ENCODE measurements at places on chromosomes 6 and 20.
A peak's percentile ranks its signal among the peaks of the same experiment; 100 is the strongest.

DNA sequence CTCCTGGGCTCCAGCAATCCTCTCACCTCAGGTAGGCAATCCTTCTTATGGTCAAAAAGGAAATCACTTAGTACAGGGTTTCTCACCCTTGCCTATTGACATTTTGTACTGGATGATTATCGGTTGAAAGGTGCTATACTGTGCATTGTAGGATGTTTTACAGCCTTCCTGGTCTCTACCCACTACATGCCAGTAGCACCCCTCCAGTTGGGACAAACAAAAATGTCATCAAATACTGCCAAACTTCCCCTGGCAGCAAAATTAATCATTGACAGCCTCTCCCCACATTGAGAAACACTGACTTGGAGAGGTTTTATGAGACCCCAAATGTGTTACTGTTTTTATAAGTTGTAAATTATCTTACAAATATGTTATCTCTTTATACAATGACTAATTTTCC is 368.1 kb downstream of the PKHD1 start:
- no peak for DNase-seq

- no peak for DNase-seq
These were observed 309.2 kb downstream of the CDC5L start for GRCh38 chr6:44696686-44697085.

- DNase-seq, result no peak
These were observed 31.6 kb upstream of the LY86 start for GRCh38 chr6:6556738-6557503.

GRCh38 chr20:32509639-32510066 is 75.5 kb downstream of the NOL4L start:
- DNase-seq, result no peak

- DNase-seq, result no peak
These were observed 10.6 kb downstream of the SIRPG start for GRCh38 chr20:1646975-1647431.

DNA sequence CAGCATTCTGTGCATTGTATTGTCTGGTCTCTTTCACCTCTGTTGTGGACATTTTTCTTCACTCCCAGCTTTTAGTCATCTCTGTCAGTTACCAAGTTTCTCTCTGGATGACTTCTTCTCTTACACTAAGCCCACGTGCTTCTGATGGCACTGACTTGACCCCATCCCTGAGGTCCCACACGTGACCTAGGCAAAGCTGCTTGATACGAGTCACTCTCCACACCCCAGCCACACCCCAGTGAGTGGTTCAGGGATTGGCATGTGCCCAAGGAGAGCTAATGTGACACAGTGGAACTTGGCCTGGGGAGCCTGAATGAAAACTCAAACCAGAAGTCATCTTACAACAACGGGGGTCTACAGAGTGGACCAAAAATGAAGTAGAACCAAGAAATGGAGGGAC is 32.2 kb downstream of the HTR1E start:
- DNase-seq, result no peak

DNA sequence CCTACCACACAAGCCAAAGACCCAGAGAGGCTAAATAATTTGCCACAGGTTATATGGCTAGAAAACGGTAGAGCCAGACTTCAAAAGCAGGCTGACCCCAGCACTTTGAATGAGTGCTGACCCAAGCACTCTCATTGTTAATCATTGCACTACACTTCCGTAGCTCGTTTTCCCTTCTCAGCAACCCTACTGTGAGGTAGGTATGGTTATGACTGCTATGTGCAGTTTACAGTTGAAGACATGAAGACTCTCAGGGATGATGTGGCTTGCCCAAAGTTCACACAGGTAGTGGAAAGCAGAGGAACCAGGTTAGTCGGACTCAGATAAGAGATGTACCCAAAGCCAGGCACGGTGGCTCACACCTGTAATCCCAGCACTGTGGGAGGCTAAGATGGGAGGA is 33.5 kb upstream of the RIMS4 start:
- no peak for DNase-seq

- DNase-seq, result peak; percentile 21
These were observed 47.1 kb downstream of the MCUR1 start for GRCh38 chr6:13767121-13767808.

DNA sequence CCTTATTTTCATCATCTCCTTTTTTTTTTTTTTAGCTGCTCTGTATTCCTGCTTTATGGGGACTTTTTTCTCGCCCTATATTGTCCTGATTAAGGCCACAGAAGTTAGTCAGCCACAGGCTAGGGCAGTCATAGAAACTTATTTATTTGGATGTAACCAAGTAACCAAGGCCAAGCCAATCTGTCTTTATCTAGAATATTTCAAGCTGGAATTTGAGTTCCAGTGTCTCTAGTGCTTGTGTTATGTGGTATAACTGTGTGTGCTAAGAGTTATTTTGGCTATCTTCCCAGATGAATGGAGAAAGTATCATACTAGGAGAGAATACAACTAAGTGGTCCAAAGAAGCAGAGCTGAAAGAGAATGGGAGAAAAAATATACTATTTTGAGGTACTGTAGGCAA is 751.5 kb downstream of the CBLN4 start:
- no peak for DNase-seq

- DNase-seq, result peak; percentile 77
These were observed at the start of gene BCAS4 for GRCh38 chr20:50794846-50795634. TSS of gene BCAS4 (plus strand) at chr20:50795061. CDS start at chr20:50795084, 23 bp downstream.

- DNase-seq, result no peak
These were observed 221.2 kb downstream of the LAMA2 start for GRCh38 chr6:129104131-129104530.

GRCh38 chr20:50588034-50588736 is 78.0 kb downstream of the PTPN1 start:
- peak; percentile 53 for DNase-seq

DNA sequence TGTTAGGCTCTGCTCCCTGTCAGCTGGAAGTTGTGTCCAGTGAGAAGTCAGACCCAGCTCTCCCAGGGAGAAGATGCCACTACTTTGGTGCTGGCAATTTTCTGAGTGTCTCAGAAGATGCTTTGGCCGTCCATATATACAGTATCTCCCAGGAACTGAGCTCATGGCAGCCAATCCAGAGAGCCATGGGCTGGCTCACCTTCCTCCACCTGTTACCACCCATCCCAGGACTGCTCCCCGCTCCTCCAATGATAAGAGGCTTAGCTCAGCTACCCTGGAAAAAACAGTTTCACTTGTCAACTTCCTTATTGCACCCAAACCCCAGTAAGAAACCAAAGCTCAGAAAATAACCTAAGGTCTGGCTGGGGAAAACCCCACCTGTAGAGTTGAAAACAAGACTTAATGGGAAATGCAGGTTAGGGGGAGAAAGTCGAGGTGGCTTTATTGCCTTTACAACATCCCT is at the start of gene BNIP5:
Gene BNIP5 (minus strand): TSS at position 110 of the 463 bp plus-strand sequence. CDS start 6,198 bp downstream, outside the sequence.
- DNase-seq, result no peak

DNA sequence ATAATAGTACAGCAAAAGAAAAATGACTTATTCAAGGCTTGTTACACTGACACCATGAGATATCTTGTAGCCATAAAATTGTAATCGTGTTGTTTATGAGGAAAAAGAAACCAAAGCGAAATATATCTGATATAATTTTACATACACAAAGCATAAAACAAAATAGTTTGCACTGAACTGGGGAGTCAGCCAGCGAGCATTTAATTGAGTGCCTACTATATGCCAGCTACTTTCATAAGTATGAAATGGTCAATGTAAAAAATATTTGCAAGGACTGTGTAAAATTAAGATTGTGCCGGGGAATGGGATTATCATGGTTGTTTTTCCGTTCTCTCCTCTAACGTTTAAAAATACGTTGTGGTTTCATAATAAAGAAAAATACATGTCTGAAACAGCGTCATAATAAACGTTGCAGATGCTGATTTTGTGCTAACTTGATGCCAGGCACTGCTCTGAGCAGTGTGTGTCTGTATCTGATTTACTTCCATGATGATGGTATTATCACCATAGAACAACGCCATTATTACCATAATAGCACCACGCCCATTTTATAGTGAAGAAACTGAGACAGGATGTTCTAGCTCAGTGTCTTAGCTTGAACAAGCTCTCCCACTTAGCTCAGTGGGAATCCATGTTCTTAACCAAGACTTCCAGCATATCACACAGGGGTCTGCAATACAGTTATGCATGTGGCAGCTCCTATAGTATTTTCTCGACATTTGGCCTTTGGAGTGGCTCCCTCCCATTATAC is 144.6 kb downstream of the BCAS1 start:
- no peak for DNase-seq
